Activated CD8-positive, alpha-beta T cell treated with anti-CD3 and anti-CD28 coated beads for 36 hours (primary cell): ENCODE measurements at places on chromosomes 16 and 17. TPM values are rescaled to one million over a fixed set of nuclear protein-coding genes. Genes with fewer than 3 reads are reported as not detected.
A peak's percentile ranks its signal among the peaks of the same experiment; 100 is the strongest.

The CASKIN2 gene
- total RNA-seq = 2.5 TPM

The AMDHD2 gene
- total RNA-seq = 29.0 TPM

The MYO15A gene
- 0.76 TPM for total RNA-seq

The NPIPB8 gene
- total RNA-seq = not detected

The ZNF597 gene
- 1.8 TPM for total RNA-seq

The WSCD1 gene
- not detected for total RNA-seq

The GNG13 gene
- not detected for total RNA-seq

DNA sequence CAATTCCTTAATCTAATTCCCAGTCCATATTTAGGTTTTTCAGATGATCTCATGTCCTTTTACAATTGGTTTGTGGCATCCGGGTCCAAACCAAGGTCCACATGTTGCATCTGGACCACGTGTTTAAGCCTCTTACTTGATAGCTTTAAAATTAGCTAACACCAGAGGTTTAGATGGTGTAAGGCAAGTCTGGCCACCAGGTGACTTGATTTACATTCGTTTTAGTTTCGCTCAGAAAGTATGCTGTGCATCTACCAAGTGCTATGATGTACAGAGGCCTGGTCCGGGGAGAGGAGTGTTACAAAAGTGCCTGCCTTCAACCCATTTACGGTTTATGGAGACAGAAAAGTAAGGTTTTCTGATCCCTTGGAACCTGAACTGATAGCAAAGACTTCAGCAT lies 878 bp upstream of the DNAJA2 start:
- H3K36me3 ChIP-seq = peaks cover 28% of the 10 kb centered on the region
- peaks cover 43% of the 10 kb centered on the region for H3K4me1 ChIP-seq
- no peaks in the 10 kb centered on the region for H3K27me3 ChIP-seq

- no peak overlapping the region for H3K4me3 ChIP-seq
- H3K4me1 ChIP-seq = no peaks in the 10 kb centered on the region
- DNase-seq = no peak
- no peak overlapping the region for H3K27ac ChIP-seq
Observed at GRCh38 chr16:77158293-77158692, 32.7 kb upstream of the MON1B start.

DNA sequence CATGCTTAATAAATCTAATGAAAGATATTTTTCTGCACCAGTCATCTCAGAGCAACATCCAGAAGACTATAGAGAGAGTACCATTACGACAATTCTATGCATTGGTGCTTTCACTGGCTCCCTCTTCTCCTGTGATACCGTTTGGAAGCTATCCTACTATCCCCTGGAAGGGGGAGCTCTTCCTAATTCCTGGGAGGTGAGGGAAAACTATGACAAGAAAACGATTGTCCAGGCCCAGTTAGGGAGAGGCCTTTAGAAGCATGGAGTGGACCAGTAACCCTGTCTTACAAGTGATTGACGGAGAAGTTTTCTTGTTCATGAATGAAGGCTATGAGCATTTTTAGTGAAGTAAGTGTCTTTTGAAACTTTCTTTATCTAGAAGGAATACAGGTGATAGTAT lies 150.2 kb downstream of the TANC2 start:
- no peaks in the 10 kb centered on the region for H3K27me3 ChIP-seq
- H3K4me3 ChIP-seq = no peak overlapping the region
- no peaks in the 10 kb centered on the region for H3K36me3 ChIP-seq
- H3K4me1 ChIP-seq = no peaks in the 10 kb centered on the region
- no peak for DNase-seq

DNA sequence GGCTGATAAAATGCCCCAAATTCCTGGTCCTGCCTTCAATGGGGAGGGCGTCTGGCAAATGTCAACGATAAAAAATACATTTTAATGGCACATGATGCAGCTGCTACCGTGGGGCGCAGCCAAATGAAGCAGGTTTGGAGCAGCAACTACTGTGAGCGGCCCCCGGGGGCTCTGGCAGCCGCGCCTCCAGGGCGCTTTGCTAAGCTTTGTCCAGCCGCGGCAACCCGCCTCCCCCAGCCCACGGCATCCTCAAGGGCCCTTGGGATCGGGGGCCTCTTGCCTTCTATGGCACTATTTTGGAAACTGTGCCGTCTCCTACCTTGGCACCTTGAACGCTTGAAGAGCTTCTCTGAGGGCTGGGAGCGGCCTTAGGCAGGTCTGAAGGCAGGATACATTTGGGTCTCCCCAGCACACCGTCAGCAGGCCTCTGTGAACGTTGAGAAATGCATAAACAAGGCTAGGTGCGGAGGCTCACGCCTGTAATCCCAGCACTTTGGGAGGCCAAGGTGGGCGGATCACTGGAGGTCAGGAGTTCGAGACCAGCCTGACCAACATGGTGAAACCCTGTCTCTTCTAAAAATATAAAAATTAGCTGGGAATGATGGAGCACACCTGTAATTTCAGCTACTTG lies 25.1 kb downstream of the TBX4 start:
- no peak overlapping the region for H3K4me3 ChIP-seq
- H3K4me1 ChIP-seq = no peaks in the 10 kb centered on the region
- no peak for DNase-seq
- peaks cover 7% of the 10 kb centered on the region for H3K27me3 ChIP-seq
- H3K36me3 ChIP-seq = no peaks in the 10 kb centered on the region

GRCh38 chr16:5911241-5911640 lies 813.6 kb upstream of the EEF2KMT start:
- no peak for DNase-seq
- H3K36me3 ChIP-seq = no peaks in the 10 kb centered on the region
- H3K27ac ChIP-seq = no peak overlapping the region
- no peaks in the 10 kb centered on the region for H3K27me3 ChIP-seq
- H3K4me1 ChIP-seq = no peaks in the 10 kb centered on the region
- no peak overlapping the region for H3K4me3 ChIP-seq

GRCh38 chr16:47503936-47504335 lies 42.8 kb downstream of the PHKB start:
- no peaks in the 10 kb centered on the region for H3K4me1 ChIP-seq
- H3K36me3 ChIP-seq = peaks cover 28% of the 10 kb centered on the region
- H3K27ac ChIP-seq = no peak overlapping the region
- H3K4me3 ChIP-seq = no peak overlapping the region
- no peak for DNase-seq

DNA sequence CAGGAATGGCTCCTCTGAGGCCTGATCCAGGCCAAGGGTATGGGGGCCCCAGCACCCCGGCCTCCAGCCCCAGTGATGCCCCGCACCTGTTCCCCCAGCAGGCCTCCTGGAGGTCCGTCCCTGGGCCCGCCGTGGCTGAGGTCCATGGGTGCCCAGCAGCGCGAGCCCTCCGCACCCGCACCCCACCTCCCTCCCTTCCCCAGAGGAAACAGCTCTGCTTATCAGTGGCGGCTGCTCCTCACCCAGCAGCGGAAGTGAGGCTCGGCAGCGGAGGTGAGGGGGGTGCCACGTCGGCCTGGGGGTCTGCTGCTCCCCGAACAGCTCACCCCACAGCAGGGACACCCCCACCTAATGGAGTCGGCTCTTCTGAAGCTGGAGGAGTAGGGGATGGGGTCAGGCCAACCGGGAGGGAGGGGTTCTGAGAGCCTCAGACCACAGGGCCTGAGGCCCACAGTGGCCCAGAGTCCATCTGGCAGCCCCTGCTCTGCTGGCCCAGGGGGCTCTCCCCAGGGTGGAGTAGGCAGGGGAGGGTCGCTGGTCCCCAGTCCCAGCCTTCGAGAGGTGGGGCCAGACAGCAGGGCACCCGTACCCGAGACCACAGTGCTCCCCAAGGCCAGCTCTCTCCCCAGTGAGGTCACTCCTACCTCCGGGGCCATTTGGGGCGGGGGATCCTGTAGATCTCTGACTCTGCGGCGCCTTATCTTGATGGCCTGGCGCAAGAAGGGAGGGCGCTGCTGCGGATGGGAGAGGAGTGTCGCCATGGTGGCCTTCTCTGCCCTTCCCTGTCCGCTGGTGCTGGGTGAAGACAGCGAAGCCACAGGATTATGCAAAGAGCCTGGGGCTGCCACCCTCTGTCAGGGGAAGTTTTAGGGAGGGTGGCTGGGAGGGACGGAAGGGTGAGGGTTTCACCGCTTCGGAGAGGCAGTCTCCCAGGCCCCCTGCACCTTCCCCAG lies at the start of gene UNC13D:
Gene UNC13D, minus strand, starts transcription at position 828 of the 953 bp plus-strand sequence. Its CDS starts 67 bp downstream, at position 761.
- peaks cover 29% of the 10 kb centered on the region for H3K4me1 ChIP-seq
- peak; percentile 79 for DNase-seq
- H3K36me3 ChIP-seq = peaks cover 28% of the 10 kb centered on the region
- peak within 1 kb of the TSS; percentile 97 for H3K27ac ChIP-seq
- peak within 1 kb of the TSS; percentile 96 for H3K4me3 ChIP-seq

GRCh38 chr17:83067071-83067717 lies 12.2 kb upstream of the METRNL start:
- no peak overlapping the region for H3K4me3 ChIP-seq
- H3K4me1 ChIP-seq = peaks cover 27% of the 10 kb centered on the region
- H3K36me3 ChIP-seq = no peaks in the 10 kb centered on the region
- peak; percentile 0 for DNase-seq
